Stimulated activated CD4-positive, alpha-beta T cell treated with anti-CD3 and anti-CD28 coated beads, Interleukin-4, amount 100 ng/mL, for 4 hours (primary cell): ENCODE measurements at places on chromosomes 7 and 10.

GRCh38 chr10:112526139-112526538 is 79.1 kb downstream of the VTI1A start:
- DNase-seq: no peak

DNA sequence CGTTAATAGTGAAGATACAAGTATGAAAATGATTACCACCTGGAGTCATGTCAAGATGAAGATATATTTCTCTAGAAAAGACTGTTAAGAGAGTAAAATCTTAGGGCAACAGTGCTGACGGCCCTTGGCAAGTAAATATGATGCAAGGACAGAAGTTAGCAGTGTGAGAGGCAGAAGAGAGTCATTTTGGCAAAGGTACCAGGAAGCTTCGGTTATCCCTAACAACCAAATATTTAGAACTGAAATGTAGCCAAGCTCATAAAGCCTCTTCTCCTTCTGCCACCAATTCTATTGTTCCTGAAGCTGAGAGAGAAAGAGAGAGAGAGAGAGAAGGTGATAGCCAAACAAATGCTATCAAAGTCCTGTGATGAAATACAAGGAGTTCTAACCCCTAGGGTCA is 109.6 kb downstream of the MACC1 start:
- no peak for DNase-seq

GRCh38 chr7:141738592-141739013 is 445 bp downstream of the SSBP1 start:
- no peak for DNase-seq

DNA sequence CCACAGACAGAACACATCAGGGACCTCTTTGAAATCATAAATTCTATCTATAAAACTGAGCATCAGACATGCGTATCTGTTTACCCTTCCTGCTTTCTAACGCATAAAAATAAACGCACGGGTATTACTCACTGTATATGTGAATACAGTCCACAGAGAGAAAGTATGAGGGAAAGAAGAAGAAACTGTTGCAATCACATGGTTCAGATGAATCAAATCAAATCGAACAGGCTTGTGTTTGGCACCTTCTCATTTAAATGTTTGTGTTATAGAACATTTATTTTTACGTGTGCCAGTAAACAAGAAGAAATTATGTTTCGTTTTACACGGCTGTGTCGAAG is 322.0 kb downstream of the FRMD4A start:
- DNase-seq: no peak

- DNase-seq: peak; percentile 39
Measured at GRCh38 chr10:62637249-62638061, 167.1 kb upstream of the ADO start.

DNA sequence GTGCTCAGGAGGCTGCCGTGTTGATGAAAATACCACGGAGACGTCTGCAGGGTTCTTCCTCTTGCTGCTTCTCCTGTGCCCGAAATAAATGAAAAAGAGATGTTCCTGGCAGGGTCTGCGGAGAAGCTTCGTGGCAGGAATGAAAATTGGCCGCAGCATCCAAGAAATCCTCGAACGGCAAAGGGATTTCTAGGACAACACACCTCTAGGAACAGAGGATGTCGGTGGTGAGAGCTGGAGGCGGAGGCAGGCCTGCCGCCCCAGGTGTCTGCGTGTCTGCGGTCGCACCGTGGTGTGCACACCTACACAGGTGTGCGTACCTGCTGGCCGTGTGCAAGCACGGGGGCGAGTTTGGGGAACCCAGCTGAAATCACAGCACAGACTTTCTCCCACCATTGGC is 43.4 kb downstream of the TMEM130 start:
- no peak for DNase-seq

DNA sequence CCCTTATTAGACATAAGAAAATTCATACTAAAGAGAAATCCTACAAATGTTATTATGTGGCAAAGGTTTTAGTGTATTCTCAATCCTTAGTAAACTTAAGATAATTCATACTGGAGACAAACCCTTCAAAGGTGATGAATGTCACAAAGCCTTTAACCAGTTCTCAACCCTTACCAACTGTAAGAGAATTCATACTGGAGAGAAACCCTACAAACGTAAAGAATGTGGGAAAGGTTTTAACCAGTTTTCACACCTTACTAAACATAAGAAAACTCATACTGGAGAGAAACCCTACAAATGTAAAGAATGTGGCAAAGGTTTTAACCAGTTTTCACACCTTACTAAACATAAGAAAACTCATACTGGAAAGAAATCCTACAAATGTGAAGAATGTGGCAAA is 93.2 kb downstream of the ZNF680 start:
- DNase-seq: no peak

GRCh38 chr10:48277093-48277492 is 2.6 kb upstream of the FRMPD2 start:
- DNase-seq: no peak

GRCh38 chr7:55537458-55537990 is 34.8 kb downstream of the VOPP1 start:
- DNase-seq: no peak

GRCh38 chr7:88396948-88397322 is 90.2 kb upstream of the STEAP4 start:
- no peak for DNase-seq

DNA sequence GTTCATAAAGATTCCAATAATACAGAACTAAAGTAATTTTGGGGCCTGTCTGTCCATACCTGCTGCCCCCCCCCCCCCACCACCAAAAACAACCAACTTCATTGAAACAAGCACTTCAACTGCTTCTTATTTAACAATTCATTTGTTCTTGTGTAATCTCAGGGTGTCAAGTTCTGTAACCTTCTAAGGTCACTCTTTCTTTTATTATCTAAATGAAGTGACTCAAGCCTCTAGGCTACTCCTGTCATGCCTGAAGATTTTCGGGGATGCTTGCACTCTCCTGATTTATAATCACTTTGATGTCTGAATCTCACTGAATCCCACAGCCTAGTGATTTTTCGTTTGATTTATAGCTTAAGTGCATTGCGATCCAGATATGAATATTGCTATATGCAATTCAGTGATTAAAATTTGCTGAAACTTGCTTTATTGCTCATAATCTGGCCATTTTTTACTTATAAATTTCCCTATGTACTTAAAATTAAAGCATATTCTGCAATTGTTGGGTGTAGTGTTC is 27.2 kb downstream of the GARIN1A start:
- DNase-seq: no peak
